Stimulated activated CD4-positive, alpha-beta T cell treated with anti-CD3 and anti-CD28 coated beads, Interleukin-15, amount 100 ng/mL, for 1 hour (primary cell): ENCODE measurements at places on chromosomes 1 and 21.

DNA sequence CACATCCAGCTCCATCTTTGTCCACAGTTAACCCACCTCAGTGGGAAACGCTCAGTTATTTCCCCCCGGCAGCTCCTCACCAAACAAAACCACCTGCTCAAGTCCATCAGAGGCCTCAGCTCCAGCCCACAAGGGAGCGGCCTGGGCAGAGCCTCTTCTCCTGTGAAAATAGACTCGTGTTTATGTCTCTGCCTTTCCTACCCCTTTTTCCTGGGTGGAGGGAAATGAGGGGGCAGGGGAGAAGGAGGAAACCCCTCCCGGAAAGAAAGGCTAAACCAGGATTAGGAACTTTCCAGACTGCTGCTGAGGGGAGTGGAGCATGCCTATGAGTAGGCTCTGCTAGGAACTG is 81.6 kb downstream of the PAX7 start:
- DNase-seq, result no peak

- no peak for DNase-seq
These were observed 8.0 kb upstream of the BRWD1 start for GRCh38 chr21:39321424-39321823.

DNA sequence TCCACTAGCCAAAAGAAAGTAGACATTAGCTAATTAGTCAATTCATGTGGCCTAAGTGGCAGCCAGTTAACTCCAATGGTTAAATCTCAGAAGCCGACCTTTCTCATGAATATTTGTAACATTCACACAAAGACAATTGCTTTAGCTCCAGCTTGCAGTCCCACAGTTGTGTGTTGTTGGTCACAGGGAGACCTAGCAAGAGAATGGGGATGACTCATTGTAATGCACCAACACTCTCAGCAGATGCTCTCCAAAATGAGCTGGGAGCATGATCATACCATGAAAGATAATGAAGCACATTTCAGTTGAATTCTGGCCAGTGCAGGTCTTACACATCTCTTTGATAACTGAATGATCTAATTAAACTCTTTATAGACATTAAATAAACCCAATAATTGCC is 160.4 kb downstream of the HLX start:
- no peak for DNase-seq

DNA sequence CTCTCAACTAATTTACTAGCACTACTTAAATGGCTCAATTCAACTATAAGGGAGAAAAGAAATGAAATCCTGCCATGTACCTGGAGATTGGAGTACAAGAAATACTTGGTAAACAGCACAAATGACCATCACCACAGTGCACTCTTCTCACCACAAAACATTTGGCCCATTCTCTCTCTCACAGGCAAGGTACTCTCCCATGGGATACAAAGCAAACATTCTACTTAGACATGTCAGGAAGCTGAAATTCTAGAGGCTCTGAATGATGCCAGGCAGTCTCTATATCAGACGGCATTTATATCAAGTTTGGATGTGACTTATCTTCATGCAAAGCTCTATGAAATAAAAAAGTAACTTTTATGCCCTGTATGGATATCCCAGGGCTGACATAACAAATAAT is 72.5 kb downstream of the DPT start:
- DNase-seq, result no peak

DNA sequence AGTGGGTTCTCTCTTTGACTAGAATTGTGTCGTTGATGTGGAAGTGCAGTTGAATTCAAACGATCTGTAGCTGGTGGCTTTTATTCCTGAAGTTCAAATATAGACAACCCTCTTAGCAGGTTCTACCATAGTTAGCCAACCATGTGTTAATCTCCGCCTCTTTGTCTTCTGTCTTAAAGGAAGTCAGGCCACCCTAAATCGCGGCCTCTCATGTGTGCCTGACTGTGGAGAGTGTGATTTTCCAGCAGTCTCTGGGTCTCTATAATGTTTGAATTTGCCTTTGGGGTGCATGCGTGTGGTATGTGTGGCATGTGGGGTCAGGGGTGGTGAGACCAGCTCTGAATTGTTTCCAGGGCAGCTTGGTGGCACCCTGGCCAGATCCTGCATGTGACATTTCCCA is 244.9 kb downstream of the DISC1 start:
- DNase-seq, result no peak
